M059J (cell line): ENCODE measurements at places on chromosomes 3 and 15. TPM values are rescaled to one million over a fixed set of nuclear protein-coding genes. Genes with fewer than 3 reads are reported as not detected.

- no peak for DNase-seq
These were observed 215.5 kb upstream of the LMCD1 start for GRCh38 chr3:8286086-8286485.

- DNase-seq = no peak
These were observed 8.1 kb upstream of the ADPRH start for GRCh38 chr3:119571230-119571629.

GRCh38 chr3:175851541-175851940 lies 992.4 kb downstream of the NAALADL2 start:
- no peak for DNase-seq

- peak; percentile 80 for DNase-seq
These were observed 137.7 kb downstream of the RAB11A start for GRCh38 chr15:66006986-66007385.

DNA sequence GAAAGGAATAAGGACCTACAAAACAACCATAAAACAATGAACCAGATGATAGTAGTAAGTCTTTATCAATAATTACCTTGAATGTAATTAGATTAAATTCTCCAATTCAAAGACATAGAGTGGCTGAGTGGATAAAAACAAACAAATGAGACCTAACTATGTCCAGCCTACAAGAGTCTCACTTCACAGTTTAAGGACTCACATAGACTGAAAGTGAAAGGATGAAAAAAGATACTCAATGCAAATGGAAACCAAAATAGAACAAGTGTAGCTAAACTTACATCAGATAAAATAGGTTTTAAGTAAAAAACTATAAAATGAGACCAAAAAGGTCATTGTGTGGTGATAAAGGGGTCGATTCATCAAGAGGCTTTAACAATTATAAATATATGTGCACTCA lies 21.9 kb upstream of the NR1I2 start:
- DNase-seq = no peak

GHSR gene
- not detected in 2 replicates for total RNA-seq

NT5DC2 gene
- total RNA-seq = 36.5 and 50.0 TPM in 2 replicates

ATP2B2 gene
- total RNA-seq = not detected in 2 replicates
